ENCODE measurements at places on chromosomes 6 and 20. TPM values are rescaled to one million over a fixed set of nuclear protein-coding genes. Genes with fewer than 3 reads are reported as not detected.
A peak's percentile ranks its signal among the peaks of the same experiment; 100 is the strongest.

GRCh38 chr20:17627101-17627955, 54.7 kb downstream of the RRBP1 start:
- DNase-seq: no peak

- DNase-seq: peak; percentile 93
Measured at GRCh38 chr6:85078058-85078457, 313.7 kb upstream of the TBX18 start.

- DNase-seq: no peak
Measured at GRCh38 chr20:62025394-62025793, 40.3 kb downstream of the TAF4 start.

DNA sequence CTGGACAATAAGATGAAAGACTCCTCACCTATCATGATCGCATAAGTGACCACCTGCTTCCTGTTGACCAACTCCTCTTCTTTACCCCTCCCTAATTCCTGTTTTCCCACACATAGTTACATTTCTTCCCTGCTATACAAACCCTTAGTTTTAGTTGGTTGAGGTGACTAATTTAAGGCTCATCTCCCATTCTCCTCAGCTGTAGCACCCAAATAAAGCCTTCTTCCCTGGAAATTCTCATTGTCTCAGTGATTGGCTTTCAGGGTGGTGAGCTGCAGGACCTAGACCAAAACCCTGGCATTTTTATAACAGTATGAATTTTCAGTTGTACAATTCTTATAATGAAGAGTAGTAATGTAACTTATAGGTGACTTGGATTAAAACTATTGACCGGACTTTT, 2.1 kb downstream of the FKBP1C start:
- DNase-seq: no peak

- DNase-seq: no peak
Measured at GRCh38 chr6:162973151-162973872, 245.5 kb downstream of the PACRG start.

- DNase-seq: no peak
Measured at GRCh38 chr6:7283676-7284075, 29.3 kb downstream of the SSR1 start.

GRCh38 chr20:49323622-49324238, 45.9 kb upstream of the ZNFX1 start:
- DNase-seq: peak; percentile 84

GRCh38 chr6:107330168-107330567, 129.2 kb downstream of the PDSS2 start:
- no peak for DNase-seq

DNA sequence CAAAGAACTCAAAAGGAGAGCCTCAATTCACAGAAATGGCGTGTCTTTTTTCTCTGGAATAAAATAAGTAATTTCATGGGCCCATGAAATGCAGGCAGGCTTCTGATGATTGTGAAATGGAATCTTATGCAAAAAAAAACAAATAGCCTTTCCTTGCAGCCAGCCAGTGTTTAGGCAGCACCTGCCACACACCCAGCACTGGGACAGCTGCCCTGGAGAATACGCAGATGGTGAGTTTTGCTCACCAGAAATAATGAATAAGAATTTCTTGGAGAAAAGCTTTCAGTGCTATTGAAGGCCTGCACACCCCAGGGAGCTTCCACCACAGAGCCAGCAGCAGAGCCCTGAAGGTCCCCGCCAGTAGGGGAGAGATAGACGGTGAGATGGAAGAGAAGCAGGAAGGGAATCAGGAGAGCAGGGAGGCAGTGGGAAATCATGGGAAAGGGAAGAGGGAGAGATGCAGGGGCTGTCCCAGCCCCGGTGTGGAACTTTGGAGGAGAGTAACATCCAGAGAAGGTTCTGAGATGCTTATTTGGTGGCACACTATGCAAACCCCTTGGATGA, 54.9 kb downstream of the PXDC1 start:
- DNase-seq: no peak

GRCh38 chr6:84867521-84867920, 103.1 kb upstream of the TBX18 start:
- DNase-seq: no peak

DNA sequence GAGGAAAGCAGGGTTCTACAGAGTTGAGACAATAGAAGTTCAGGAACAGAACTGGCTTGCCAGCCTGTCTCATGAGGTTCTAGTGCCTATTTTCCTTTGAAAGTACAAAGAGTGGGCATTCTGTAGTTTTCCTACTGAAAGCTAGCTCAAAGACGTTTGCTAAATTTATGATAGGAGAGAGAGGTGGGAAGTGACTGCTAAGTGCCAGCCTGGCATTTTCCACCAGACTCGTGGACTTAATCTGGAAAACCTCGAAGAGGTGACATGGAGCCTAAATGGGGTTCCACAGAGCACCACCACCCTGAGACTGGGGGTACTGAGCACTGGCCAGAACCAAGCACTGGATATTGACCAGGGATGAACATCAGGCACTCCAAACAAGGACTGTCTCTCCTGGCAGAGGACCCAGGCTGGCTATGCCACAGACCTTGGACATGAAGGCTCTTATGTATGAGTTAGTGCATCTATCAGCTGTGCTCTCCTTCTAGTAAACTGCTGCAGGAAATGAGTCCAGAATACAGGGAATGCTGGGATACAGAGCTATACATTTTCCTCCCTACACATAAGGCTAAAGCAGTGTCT, 7.1 kb downstream of the PEX6 start:
- no peak for DNase-seq

DNA sequence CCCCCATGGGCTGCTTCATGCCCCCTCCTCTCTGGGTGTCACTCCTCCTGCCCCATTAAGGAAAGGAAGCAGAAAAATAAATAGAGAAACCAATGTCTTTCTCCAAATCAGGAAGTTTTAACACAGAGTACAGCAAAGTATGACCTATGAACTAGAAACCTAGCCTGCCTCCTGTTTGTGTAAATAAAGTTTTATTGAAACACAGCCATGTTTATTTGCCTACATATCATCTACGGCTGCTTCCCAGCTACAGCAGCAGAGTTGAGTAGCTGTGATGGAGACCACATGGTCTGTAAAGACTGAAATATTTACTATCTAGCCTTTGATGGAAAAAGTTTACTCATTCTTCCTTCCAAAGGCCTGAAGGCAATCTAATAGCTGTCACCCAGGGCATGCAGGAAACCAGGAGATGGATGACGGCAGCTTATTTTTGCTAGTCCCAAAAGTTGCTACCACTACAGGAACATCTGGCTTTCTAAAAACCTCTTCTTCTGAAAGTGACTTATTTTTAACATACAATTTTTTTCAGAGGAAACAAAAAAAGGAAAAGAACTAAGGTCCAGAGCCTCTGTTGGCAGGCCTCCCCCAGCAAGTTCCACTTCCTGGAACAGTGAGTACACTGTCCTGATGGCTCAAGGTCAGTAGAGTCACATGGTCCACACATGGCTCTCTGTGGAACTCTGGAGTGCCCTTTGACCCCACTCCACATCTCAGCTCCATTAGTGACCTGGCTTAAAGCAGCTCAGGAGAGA, 287.8 kb downstream of the PTPRT start:
- no peak for DNase-seq

DNA sequence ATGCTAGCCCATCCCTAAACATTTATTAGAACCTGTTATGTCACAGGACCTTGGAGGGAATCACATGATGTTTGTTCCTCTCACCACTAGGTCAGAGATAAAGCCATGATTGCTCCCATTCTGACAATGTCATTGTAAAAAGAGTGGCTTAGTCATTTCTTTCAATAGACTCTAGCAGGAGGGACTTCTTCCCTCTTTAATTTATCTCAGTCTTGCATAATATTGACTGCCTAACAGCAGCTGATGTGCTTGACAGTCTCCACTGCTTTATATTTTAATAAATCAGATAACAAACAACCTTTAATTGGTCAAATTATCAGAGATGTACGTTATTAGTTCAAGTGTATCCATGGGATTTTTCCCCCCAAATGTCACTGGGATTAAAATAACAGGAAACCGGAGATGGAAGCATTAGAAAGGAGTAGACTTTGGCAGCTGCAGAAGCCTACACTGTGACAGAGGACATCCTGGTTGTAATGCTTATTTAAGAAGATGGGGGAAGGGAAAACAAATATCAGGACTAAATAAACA, 39.6 kb downstream of the LAMA4 start:
- DNase-seq: no peak

DNA sequence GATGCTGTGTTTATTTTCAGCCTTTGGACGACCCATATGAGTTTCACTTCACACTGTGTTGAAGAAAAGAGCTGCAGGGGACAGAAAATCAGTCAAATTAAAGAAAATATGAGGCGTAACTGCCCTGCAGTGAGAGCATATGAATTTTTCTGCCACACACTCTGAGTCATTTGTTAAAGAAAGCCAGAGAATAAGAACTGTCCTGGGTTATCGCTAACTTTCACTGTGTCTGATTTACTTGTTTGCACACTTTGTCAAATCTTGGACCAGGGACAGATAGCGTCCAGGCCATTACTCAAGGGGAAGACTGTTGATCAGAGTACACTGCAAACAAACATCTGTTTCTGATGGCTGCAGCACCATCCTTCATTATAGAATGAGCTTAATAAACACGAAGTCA, 126.8 kb upstream of the AGPAT4 start:
- DNase-seq: no peak

GRCh38 chr6:147588469-147588868, 80.0 kb downstream of the SAMD5 start:
- no peak for DNase-seq

- DNase-seq: no peak
Measured at GRCh38 chr6:82322386-82322785, 41.2 kb upstream of the TPBG start.

- DNase-seq: no peak
Measured at GRCh38 chr6:42846505-42846904, 32.9 kb upstream of the RPL7L1 start.

- DNase-seq: no peak
Measured at GRCh38 chr20:50398821-50399554, 111.2 kb upstream of the PTPN1 start.

- DNase-seq: peak; percentile 4
Measured at GRCh38 chr6:125469915-125470314, 168.1 kb upstream of the HDDC2 start.

TAGAP gene
- not detected for total RNA-seq

THEMIS gene
- not detected for total RNA-seq

SLC17A4 gene
- total RNA-seq: not detected

IMPG1 gene
- not detected for total RNA-seq

CEP43 gene
- total RNA-seq: 32.6 TPM

OGFRL1 gene
- 15.7 TPM for total RNA-seq

IRF4 gene
- total RNA-seq: 0.29 TPM

OOEP gene
- total RNA-seq: not detected

PACRG gene
- not detected for total RNA-seq

LAMA2 gene
- 4.3 TPM for total RNA-seq

PBX2 gene
- 18.1 TPM for total RNA-seq

Measured in A172 (cell line).